Ovary (tissue), 10 donors: ENCODE measurements at places on chromosomes 6 and 20. TPM values are rescaled to one million over a fixed set of nuclear protein-coding genes. Genes with fewer than 3 reads are reported as not detected.

- H3K27me3 ChIP-seq: no peaks in the 10 kb centered on the region
- no peaks in the 10 kb centered on the region for H3K4me1 ChIP-seq
- no peaks in the 10 kb centered on the region for H3K36me3 ChIP-seq
- H3K4me3 ChIP-seq: no peak overlapping the region
- H3K27ac ChIP-seq: no peak overlapping the region
Observed at GRCh38 chr6:131910956-131911355, 40.2 kb downstream of the CCN2 start.

- no peak overlapping the region for H3K4me3 ChIP-seq
- no peaks in the 10 kb centered on the region for H3K4me1 ChIP-seq
- H3K36me3 ChIP-seq: no peaks in the 10 kb centered on the region
- DNase-seq: no peak
- H3K27ac ChIP-seq: no peak overlapping the region
Observed at GRCh38 chr6:144990784-144991183, 705.6 kb downstream of the UTRN start.

MUC22 gene
- total RNA-seq: not detected

- no peak overlapping the region for H3K27ac ChIP-seq
- H3K4me3 ChIP-seq: no peak overlapping the region
- H3K27me3 ChIP-seq: no peaks in the 10 kb centered on the region
- no peaks in the 10 kb centered on the region for H3K4me1 ChIP-seq
- no peak for DNase-seq
Observed at GRCh38 chr6:108222064-108222463, 38.8 kb downstream of the SNX3 start.

DNA sequence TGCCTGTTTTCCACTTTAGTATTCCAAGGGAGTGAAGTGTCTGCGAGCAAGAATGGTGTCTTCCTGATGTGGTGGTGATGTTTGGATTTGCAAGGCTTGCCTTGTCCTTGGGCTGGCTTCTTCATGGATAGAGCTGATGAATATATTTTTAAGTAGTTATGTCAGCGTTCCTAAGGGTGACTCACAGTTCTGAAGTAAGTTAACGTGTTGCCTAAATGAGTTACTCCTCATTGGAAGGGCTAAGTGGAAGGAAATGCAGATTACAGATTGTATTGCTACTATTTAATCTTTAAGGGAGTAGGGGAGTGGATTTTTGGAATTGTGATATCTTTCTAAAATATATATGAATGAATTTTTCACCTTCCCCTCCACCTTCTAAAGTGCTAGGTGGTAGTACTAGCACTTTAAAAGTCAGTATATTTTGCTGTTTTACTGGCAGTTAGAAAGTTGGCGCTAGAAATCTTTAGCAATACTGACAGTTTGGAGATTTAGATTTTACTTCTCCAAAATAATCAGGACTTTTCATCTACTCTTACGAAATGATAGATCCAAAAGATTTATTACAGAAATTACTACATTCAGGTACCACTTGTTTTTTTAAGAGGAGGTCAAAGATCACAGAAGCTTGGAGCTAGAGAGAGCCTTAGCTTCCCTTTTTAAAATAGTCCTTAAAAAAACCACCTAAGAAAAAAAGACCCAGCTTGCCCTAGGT lies 197.4 kb downstream of the JARID2 start:
- H3K36me3 ChIP-seq: no peaks in the 10 kb centered on the region
- peak overlapping the region; percentile 16 for H3K27ac ChIP-seq
- peaks cover 13% of the 10 kb centered on the region for H3K4me1 ChIP-seq
- H3K4me3 ChIP-seq: no peak overlapping the region
- DNase-seq: no peak
